ENCODE measurements at places on chromosomes 16 and 17.

- no peak for DNase-seq
These were observed 94.7 kb downstream of the ZNF778 start for GRCh38 chr16:89312194-89312593.

GRCh38 chr17:59616253-59616920, 3.3 kb upstream of the CLTC start:
- no peak for DNase-seq

- peak; percentile 87 for DNase-seq
These were observed 59.5 kb downstream of the SLFN11 start for GRCh38 chr17:35313875-35314409.

DNA sequence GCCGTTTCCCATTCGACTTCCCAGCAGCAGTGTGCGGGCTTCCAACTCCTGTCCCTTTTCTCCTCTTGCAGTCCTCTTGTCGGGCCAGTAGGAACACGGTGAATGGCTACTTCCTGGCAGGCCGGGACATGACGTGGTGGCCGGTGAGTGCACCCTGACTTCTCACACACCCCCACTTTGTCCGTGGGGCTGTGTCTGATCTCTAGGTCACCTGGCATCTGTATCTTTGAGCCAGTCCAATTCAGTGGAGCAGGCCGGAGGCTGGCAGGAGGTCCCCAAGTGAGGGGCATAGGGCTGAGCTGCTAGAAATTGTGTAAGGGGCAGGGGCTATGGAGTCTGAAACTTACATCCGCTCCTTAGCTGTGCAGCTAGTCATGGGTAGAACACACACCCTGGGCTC, 6.6 kb downstream of the SLC5A10 start:
- DNase-seq = no peak
